Brain microvascular endothelial cell (primary cell): ENCODE measurements at places on chromosomes 5 and 9.

DNA sequence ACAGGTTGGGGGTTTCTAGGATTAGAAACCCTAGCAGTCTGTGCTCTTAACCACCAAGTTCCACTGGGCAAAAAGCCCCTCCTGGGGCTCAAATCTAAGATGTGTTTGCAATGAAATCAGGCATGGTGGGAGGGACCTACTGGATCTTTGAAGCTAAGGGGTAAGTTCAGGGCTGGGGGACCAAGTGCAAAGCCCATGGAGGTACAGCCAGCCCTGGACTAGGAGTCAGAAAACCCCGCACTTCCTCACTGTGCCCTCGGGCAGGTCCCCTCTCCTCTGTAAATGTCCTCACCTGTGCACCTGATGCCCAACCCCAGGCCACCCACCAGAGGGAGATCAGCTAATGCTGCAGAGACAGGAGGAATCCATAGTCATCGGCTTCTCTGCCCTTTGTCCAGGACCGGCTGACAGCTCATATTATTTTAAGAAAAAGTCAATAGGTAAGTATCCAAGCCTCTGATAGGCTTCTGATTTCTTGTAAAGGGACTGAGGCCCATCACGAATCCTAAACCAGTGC lies 138.3 kb downstream of the PAX5 start:
- DNase-seq = no peak

GRCh38 chr5:149422366-149423048 lies 43.4 kb upstream of the IL17B start:
- peak; percentile 76 for DNase-seq

DNA sequence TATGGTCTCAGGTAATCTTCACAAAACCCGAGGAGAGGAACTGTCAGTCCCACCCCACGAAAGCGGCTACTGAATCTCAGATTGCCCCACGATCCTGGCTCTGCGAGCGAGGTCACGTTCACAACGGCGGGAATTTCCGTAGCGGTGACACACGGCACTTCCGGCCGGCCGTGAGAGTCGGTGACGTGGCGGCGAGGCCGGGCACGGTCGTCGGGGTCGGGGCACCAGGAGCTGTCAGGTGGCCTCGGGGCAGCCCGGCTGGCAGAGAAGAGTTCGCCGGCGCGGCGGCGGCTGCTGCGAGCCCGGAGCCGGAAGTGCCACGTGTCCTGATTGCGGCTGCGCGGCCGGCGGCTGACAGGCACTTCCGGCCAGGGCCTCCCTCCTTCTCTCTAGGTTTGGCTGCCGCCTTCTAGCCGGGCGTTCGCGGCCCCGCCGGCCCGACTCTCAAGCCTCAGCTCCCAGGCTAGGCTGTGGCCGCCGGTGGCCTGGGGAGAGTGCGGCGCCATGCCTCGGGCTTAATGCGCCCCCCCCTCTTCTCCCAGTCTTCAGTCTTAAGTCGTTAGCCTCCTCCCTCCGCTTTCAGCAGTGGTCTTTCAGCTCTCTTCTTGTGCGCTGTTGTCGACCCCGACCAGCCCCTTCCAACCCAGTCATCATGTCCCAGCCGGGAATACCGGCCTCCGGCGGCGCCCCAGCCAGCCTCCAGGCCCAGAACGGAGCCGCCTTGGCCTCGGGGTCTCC lies at the start of gene SEC24A:
Gene SEC24A (plus strand): TSS at position 361 of the 738 bp plus-strand sequence. CDS start 292 bp downstream, at position 653.
- DNase-seq = peak; percentile 69

DNA sequence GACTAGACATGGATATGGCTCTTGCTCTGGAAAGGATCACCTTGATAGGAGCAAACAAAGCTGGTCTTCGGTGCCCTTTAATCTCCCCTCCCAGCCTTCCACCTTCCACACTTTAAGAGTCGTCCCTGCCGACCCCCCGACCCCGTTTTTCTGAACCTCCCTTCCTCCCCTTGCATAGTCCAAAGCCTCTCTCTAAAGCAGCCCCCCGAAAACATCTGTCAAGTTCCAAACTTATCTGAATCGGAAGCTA lies 423 bp upstream of the NUP214 start:
- DNase-seq = no peak

- DNase-seq = no peak
These were observed 31.1 kb downstream of the GZMK start for GRCh38 chr5:55055183-55055582.

GRCh38 chr5:173242675-173243121 lies 7.7 kb upstream of the NKX2-5 start:
- DNase-seq = no peak

- peak; percentile 13 for DNase-seq
These were observed 56.5 kb upstream of the RNF38 start for GRCh38 chr9:36456480-36457065.

GRCh38 chr5:14330729-14331385 lies 187.7 kb downstream of the TRIO start:
- no peak for DNase-seq

DNA sequence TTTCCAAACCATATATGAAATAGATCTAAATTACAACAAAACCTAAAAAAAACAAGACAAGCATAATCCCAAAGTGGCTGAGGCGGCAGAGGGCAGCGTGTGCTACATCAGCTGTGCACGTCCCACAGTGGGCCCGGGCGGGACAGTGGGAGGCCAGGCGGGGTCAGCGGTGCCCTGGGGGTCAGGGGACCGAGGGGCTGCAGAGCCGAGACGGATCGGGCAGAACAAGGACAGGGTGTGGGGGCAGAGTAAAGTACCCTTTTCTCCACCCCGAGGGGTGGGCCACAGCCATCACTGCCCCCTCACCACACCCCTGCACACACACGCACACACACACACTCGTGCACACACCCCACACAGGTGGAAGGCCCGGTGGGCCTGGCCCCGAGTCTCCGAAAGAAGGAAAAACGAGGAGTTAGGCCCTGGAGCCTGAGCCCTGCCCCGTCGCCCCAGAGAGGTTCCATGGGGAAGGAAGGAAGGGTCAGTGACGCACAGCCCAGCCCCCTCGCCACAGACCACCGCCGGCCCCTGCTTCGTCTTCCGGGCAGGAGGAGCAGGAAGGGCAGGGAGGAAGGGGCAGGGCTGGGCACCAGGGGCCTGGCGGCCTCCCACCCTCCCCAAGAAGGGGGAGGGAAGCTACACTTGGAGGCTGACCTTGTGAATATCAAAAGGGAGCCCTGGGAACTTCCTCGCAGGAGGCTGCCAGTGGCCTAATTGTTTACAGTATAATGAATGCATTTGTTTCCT lies 49.6 kb upstream of the UBAC1 start:
- no peak for DNase-seq

DNA sequence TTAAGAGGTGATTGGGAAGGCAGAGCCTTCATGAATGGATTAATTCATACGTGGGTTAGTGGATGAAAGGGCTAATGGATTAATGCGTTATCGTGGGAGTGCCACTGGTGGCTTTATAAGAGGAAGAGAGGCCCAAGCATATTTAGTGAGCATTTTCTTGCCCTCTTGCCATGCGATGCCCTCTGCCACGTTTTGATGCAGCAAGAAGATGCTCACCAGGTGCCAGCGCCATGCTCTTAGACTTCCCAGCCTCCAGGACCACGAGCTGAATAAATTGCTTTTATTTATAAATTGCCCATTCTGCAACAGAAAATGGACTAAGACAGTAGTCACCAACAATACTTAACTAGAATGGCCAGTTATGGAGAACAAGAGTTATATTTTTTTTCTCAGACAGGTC lies 24.2 kb downstream of the DAPK1 start:
- no peak for DNase-seq

GRCh38 chr5:17308326-17309065 lies 91.1 kb downstream of the BASP1 start:
- DNase-seq = no peak

- no peak for DNase-seq
These were observed 349.3 kb upstream of the ACTBL2 start for GRCh38 chr5:57831932-57832331.

- DNase-seq = no peak
These were observed 483 bp upstream of the EIF4EBP3 start for GRCh38 chr5:140546851-140547507.

DNA sequence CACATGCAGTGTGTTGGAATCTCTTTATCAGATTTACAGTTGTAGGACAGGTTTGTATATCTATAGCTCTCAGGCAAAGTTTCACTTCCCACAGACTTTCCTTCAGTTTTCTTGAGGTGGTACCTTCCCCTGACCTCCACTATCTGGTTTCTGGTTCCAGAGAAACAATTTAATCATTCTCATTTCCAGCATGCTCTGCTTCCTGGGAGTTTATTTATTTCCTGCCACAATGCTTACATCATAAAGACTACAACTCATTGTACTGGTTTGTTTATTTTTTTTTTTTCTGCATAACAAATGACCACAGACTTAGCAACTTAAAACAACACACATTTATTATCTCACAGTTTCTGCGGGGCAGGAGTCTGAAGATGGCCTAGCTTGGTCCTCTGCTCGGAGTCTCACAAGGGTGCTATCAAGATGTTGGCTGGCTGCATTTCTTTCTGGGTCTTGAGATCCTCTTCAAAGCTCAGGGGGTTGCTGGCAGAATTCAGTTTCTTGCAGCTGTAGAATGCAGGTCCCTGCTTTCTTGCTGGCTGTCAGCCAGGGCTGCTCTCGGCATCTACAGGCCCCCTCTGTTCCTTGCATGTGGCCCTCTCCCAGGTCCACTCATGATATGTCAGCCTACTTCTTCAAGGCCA lies 247.7 kb downstream of the ENC1 start:
- DNase-seq = peak; percentile 34

- no peak for DNase-seq
These were observed 351.5 kb downstream of the MED10 start for GRCh38 chr5:6026766-6027406.

- DNase-seq = no peak
These were observed 102.4 kb upstream of the CDH9 start for GRCh38 chr5:27140831-27141230.

GRCh38 chr9:68950689-68951088 lies 63.2 kb downstream of the PRKACG start:
- no peak for DNase-seq

GRCh38 chr5:107505763-107506534 lies 164.8 kb downstream of the EFNA5 start:
- DNase-seq = no peak

DNA sequence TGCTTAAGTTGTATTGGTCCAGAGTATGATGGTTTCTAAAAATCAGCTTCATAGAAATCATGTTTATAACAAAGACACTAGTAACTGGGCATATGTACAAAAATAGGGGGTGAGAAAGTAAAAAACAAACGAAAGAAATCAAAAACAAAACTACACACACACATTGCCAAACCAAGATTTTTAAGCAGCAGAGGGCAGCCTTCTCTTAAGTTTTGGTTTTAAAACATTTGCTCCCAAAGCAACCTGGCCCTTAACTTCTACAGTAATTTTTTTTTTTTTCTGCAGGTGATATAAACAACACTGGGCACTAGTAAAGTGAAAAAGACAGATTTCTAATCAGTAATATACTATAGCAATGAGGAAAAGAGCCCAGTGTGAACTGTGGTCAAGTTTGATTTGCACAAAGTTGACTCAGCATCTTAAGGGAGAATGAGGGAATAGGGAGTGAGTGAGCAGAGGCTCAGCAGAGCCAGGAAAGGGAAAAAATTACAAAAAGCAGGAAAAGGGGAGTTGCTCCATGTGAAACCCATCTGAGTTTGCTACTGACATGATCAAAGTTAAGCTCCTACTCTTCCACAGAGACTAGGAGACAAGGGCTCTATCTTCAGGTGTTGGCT lies 13.4 kb upstream of the GAPT start:
- DNase-seq = no peak

- DNase-seq = no peak
These were observed 165.6 kb upstream of the FSTL4 start for GRCh38 chr5:133777951-133778350.

- DNase-seq = peak; percentile 59
These were observed 87.7 kb downstream of the ENTREP1 start for GRCh38 chr9:69412741-69413150.

DNA sequence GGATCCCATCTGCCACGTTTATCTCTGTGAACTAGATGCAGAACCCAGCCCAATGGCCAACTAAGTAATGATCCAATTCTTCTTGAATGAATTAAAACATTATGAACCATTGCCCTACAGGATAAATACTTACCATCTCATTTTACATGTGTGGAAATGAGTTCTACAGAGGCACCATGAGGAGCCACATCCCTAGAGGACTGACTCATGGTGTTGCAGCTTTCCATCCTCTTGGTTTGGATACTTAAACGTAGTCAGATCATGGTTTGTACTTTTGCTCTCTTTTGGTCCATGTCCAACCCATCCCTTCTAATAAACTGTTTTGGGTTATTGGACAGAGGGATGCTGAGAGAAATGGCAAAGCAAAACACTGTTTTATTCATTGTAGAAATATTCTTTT lies 484.8 kb downstream of the EBF1 start:
- DNase-seq = no peak

- DNase-seq = no peak
These were observed 135.2 kb downstream of the AOPEP start for GRCh38 chr9:94861589-94862272.

GRCh38 chr5:68368311-68369022 lies 152.9 kb downstream of the PIK3R1 start:
- no peak for DNase-seq

DNA sequence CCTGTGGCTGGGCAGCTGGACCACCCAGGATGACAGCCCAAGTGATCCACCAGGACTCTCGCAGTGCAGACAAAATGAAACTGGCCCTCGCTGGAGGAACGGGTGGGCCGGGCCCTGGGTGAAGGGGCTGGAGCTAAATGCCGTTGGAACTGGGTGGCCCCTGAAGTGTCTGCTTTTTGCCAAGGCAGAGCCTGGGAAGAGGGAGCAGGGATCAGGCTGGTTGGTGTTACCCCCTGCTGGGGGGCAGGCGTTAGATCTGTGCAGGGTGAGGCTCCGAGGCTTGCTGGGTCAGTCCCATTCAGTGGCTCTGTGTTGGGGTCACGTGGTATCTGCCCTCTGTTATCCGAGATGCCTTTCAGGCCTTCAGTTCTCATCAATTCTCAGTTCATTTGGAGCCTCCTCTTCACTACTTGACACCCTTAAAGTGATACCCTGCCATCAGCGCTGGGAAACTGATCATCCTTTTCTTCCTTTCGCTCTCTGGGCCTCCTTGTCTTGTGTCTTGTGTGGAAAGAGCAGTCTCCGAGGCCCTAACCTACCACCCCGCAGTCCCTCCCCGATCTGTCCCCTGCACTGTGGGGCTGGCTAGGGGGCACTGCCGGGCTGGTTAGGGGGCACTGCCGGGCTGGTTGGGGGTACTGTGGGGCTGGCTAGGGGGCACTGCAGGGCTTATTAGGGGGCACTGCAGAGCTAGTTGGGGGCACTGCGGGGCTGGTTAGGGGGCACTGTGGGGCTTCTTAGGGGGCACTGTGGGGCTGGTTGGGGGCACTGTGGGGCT lies 37.3 kb downstream of the COL5A1 start:
- no peak for DNase-seq

- DNase-seq = peak; percentile 78
These were observed 36.5 kb downstream of the HABP4 start for GRCh38 chr9:96486386-96487028.

DNA sequence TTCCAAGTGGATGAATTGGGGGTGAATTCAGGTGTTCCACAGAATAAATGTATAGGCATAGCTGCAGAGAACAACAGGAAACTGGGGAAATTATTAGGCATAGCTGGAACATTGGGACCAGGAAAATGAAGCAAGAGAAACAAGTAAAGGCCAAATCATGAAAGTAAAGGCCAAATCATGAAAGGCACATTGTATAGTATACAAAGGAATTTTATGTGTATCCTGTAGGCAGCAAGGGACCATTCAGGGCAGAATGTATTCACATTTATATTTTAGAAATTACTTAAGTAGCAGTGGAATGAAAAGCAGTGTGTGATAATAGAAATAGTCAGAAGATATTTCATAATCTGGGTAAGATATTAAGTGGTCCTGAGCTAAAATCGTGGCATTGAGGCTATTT lies 127.3 kb upstream of the GRHPR start:
- no peak for DNase-seq

GRCh38 chr5:73032635-73033034 lies 76.8 kb downstream of the FCHO2 start:
- DNase-seq = no peak

- peak; percentile 62 for DNase-seq
These were observed 3.1 kb upstream of the ZNF474 start for GRCh38 chr5:122126177-122126755.
